ENCODE measurements at places on chromosomes 5 and 9.
A peak's percentile ranks its signal among the peaks of the same experiment; 100 is the strongest.

DNA sequence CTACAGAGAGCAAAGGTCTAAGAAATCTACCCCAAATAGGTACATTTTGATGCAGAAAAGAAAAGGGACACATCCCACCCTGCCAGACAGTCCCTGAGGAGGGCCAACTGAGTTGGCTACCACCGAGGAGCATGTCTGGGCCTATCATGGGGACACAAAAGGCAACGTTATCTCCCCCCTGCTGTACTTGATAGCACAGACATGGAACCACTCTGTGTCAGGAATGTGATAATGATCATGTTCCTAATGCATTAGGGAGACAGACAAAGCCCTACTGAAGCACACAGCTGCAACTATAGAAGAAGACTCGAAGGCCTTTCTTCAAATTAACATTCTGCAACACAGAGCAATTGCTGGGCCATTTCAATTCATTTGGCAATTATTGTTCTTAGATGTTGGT lies 84.5 kb downstream of the ENC1 start:
- no peak for DNase-seq

GRCh38 chr5:125928663-125929062 lies 494.5 kb upstream of the GRAMD2B start:
- DNase-seq = no peak

DNA sequence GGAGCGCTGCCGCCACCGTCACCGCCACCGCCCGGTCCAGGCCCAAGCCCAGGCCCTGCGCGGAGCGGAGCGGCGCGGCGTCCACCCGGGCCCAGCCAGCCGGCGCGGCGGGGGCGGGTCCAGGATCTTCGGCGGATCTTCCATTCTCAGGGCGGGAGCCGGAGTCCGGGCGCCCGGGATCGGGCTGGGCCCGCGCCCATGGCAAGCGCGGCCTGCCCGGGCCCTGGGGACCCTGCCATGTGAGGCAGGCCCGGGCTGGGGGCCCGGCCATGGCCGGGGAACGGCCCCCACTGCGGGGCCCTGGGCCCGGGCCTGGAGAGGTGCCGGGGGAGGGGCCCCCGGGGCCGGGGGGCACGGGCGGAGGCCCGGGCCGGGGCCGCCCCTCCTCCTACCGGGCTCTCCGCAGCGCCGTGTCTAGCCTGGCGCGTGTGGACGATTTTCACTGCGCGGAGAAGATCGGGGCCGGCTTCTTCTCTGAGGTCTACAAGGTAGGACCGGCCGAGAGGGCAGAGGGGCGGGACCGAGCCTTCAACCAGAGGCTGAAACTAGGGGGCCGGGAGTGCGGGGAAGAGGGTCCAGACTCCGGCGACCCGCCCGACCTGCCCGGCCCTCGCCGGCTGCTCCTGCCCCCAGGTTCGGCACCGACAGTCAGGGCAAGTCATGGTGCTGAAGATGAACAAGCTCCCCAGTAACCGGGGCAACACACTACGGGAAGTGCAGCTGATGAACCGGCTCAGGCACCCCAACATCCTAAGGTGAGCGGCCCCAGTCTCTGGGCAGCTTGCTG lies 482 bp downstream of the TESK1 start:
- DNase-seq = peak; percentile 30

DNA sequence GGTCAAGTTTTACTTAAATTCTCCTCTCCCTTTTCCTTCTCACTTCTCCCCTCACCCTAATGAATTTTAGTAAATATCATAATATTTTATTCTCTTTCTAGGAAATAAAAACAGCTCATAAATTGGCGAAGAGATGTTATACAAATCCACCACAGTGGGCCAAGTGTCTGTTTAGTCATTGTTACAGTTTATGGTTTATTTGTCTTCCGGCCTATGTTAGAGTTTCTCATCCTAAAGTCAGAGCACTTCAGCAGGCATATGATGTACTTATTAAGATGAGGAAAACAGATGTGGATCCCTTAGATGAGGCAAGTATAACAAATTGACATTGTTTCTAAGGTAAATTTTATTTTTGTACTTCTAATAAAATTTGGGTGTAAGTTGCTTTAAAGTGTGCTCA lies 48.2 kb downstream of the RPS6 start:
- DNase-seq = no peak

DNA sequence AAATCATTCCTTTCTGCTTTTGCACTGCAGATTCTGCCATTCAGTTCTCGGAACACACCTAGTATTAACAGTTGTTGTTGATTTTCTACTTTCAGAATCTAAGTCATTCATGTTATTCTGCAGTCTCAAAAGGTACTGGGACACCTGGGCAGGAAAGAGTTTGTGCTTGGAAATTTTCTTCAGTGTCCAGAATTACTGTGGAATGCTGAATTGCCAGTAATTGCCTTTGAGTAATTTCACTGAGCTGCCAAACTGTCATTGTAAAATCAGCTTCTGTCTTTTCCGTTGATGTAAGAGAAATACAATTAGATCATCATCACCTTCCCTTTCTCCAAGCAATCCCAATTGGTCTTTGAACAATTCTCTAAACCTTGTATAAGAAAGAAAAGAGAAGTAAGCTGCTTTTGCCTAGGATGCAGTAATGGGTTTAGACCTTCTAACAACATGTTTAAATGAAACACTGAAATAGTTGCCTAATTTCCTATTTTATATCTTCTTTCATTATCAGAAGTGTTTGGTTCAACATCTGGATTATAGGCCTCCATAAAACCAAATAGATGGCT lies 75.7 kb upstream of the TGFBR1 start:
- DNase-seq = no peak

DNA sequence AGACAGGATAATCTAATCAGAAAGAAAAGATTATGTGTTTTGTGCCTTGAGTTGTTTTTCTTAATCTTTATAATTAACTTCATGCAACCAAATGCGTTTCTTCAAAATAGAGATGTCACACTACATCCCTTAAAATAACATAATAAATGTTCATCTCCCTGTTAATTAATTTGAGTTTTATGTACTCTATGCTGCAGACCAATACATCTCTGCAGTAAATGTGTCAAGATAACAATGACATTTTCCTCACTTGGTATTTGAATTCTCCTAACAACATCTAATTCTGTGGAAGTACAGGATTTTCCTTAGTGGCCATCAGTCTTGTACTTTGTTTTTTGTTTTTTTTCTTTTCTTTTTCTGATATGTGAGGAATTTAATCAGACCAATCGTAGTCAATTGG lies 279.2 kb upstream of the TYRP1 start:
- DNase-seq = no peak

DNA sequence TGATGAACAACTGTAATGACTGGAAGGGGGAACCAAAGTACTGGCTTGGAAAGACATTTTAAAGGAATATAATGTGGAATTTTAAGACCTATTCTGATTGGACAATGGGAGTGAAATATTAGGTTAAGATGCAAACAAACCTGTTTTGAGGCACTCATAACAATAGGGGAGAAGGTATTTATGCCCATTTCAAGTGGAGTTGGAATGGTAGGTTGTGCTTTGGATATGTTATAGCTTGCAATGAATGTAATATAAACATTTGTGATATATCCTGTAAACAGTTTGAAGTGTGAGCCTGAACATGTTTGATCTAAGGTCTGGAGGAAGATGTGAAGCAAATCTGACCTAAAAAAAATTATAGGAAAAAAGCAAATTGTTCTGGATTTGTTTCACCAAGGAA lies 129.6 kb upstream of the GRHPR start:
- DNase-seq = no peak

GRCh38 chr9:21015995-21016394 lies 15.4 kb downstream of the HACD4 start:
- no peak for DNase-seq

- DNase-seq = no peak
These were observed 81.5 kb downstream of the PALM2AKAP2 start for GRCh38 chr9:109861499-109861898.

DNA sequence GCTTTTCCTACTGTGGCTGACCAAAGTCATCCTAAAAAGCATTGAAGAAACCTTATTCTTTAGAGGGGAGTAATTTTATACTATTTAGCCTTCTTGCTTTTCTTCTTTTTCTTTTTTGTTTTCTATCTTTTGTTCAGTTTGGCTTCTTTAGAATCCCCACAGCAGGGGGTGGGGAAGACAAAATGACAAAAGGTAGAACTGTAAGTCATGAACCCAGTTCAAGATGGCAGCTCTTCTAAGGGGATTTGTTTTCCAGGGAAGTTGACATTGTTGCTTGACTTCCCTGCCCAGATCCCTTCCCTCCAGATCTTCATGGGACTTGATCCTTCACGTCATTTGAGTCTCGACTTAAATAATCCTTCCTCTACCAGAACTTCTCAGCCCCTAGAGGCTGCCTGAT lies 692.4 kb upstream of the DMAC1 start:
- DNase-seq = no peak

DNA sequence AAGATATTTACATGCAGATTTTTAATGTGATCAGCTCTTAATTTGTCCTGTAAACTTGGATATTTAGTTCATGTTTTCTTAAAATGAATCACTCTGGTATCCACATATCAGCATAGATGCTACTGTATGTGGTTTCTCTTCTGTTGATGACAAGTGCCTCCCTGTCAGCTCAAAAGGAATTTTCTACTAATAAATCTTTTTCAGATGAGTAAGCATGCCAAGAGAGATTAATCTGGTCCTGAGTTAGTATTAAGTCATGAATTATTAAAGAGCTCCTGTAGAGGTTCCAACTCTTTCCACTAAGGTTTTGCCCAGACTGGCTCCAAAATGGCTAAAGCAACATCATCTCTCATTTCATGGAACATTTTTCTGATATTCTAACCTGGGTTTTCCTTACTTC lies 129.2 kb downstream of the GOLPH3 start:
- DNase-seq = no peak

GRCh38 chr5:12384005-12384404 lies 479.8 kb upstream of the CTNND2 start:
- DNase-seq = no peak

DNA sequence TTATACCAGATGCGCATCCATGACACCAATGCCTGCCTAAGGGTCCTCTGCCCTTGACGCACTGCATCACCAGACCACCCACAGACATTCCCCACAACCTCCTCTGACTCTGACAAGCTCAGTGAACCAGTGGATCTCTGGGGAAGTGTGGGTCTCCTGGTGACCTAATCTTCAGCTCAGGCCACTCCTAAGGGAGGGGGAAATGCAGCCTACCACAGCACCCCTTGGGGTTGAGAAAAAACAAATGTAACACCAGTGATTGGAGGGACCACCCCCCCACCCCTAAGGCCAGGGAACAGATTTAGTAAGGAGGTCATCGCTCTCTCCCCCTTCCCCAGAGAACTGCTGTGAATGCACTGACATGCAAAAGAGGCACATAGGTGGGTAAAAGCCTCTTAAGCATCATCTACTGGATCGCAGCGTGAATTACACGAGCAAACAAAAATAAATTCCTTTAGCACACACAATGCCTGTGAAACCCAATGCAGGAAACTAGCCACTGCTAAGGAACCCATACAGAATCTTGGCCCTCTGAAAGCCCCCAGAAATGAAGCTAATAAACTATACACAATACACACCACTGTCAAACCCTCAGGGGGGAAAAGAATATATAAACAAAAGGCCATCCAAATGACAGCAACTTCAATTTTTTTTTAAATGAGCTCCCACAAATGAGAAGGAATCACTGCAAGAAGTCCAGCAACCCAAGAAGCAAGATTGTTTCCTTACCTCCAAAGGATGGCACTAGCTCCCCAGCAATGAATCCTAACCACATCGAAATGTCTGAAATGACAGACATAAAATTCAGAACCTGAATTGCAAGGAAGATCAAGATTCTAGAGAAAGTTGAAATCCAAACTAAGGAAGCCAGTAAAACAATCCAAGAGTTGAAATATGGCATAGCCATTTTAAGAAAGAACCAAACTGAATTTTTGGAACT lies 513.7 kb upstream of the PTGER4 start:
- DNase-seq = no peak

DNA sequence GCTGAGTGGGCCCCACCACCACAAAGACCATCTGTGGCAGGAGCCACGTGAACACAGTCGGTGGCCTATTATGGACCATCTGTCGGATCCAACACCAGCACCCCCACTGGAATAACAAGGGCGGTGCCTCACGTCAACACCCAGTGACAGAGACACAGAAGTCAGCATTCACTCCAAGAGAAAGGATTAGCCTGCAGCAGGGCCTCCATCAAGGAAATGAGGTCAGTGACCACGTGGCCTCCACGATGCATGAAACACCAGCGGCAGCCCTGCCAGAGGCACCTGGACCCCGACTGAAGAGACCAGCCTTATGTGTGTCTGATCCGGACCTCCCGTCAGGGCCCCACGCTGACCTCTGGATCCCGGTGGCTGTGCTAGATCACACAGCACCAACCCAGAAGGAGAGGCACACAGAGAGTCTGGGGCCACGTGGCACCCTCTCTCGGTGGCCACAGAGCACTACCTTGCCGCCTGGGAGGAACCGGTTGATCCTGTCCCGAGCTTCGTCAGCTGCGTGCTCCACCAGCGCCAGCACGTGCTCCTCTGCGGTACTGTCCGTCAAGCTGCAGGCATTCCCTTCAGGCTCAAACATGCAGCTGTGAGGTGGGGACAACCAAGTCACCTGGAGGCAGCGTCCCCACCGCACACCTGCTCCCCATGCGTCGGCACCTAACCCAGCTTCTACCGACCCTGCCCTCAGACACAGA lies 9.0 kb downstream of the BRD9 start:
- DNase-seq = no peak

- no peak for DNase-seq
These were observed 149.7 kb upstream of the FBXL17 start for GRCh38 chr5:108531367-108532128.

GRCh38 chr9:21864505-21864904 lies 62.1 kb downstream of the MTAP start:
- no peak for DNase-seq

- no peak for DNase-seq
These were observed 15.4 kb downstream of the TSPAN17 start for GRCh38 chr5:176662371-176663333.

DNA sequence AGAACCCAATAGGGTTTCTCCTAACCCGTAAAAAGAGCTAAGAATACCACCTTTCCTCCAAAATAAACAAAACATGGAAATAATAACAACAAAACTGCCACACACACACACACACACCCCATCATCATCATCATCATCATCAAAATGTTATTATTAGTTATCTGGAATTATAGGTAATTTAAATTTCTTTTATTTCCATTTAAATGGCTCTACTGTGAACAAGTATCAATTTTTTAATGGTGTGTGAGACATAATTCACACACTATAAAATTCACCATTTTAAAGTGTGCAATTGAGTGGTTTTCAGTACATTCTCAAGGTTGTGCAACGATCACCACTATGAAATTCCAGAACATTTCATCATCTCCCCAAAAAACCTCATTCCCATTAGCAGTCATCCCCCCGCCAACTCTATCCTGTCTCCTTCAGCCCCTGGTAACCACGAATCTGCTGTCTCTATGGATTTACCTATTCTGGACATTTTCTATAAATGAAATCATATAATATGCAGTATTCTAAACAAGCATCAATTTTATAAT lies 172.7 kb downstream of the ROR2 start:
- DNase-seq = no peak

DNA sequence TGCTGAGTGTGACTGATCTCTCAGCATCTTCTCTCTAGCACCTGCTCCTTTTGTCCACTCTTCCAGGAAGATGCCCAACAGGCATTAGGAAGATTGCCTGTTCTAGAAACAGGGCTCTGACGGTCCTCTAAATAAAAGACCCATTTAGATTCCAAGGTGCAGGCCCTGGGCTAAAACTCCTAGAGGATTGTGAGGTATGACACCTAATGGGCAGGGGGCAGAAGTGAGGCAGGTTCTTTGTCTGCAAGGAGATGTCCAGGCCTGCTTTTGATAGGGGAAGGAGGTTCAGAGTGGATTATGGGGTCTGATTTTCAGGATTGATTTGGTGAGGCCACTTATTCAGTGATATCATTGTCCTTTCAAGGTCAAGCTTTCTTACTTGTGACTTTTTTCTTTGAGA lies 140.8 kb upstream of the TRPC7 start:
- no peak for DNase-seq
